ENCODE measurements at places on chromosomes 12 and 14.
A peak's percentile ranks its signal among the peaks of the same experiment; 100 is the strongest.

GRCh38 chr14:74932401-74932901, 9.4 kb upstream of the RPS6KL1 start:
- DNase-seq = no peak

- no peak for DNase-seq
Measured at GRCh38 chr14:64502456-64502855, 1.2 kb downstream of the ZBTB25 start.

- DNase-seq = peak; percentile 93
Measured at GRCh38 chr14:89701211-89702043, 253.1 kb downstream of the EFCAB11 start.

DNA sequence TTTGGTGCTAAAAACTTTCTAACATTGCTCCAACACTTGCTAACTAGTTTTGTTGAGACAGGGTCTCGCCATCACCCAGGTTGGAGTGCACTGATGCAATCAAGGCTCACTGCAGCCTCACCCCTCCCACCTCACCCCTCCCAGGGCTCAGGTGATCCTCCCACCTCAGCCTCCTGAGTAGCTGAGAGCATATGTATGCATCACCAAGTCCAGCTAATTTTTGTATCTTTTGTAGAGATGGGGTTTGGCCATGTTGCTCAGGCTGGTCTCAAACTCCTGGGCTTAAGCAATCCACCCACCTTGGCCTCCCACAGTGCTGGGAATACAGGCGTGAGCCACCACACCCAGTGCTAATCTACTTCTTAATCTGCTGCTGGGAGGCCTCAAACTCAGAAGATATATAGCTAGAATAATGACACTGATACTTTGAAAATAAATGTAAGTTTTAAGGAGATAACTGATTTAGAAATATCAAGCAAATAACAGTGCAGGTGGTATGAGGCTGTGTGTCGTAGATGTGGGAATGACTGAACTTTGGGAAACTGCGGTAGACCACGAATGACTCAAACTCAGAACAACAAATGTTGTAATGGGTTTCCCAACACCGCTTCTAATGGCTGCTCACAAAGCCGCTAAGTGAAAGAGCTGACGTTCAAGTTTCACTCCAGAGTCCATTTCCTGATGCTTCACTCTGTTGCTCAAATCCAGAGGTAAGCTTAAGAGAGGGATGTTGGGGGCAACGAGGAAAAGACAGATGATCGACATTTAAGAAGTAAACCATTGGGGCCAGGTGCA, 10.0 kb downstream of the TMCC3 start:
- no peak for DNase-seq

DNA sequence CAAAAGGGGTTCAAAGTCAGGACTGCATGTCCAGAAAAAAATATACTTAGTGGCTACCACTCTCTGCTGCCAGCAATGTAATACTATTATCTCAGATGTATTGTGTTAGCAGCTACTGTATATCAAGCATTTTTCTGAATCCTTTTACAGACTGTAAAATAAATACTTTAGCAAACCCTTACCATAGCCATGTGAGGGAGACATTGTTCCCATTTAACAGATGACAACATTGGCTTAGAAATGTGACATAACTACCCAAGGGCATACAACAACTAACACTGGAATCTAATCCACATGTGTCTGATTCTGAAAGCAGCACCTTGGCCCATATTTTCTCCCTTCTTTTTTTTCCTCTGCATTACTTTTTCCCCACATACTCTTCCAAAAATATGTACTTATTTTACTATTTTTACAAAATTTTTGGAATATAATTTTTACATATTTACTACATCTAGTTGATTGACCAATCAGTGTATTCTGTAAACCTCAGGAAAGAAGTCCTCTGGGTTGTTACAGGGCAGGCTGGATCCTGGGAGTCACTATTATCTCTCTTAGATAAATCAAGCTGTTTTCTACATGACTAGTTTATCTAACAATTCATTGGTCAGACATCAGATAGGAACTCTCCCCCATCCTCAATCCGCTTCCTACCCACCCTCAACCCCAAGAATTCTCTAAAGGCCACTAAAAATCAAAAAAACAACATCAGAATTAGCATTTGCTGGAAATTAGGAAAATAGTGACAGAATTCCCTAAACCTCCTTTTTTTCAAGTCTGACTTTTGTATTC, 154.1 kb downstream of the BTG1 start:
- no peak for DNase-seq

DNA sequence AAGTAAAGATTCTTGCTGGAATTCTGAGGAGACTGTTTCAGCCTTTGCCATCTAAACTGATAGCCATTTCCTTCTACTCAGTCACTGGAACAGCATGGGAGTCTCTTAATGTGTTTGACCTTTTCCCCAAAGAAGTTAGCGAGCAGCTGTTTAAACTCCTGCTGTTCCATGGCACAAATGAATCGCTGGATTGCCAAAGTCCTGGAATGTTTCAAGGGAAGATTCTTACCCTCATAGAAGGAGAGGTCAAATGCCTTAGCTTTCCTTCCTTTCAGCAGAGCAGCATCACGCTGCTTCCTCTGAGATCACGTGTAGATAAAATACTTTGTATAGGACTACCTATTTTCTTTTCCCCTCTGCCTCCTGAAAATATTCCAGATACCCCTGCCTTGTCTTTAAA, 10.5 kb upstream of the NR2C1 start:
- DNase-seq = peak; percentile 86

GRCh38 chr12:1947081-1947480, 28.6 kb upstream of the CACNA2D4 start:
- DNase-seq = no peak

- DNase-seq = peak; percentile 65
Measured at GRCh38 chr14:67335781-67336180, 23.8 kb downstream of the ATP6V1D start.

DNA sequence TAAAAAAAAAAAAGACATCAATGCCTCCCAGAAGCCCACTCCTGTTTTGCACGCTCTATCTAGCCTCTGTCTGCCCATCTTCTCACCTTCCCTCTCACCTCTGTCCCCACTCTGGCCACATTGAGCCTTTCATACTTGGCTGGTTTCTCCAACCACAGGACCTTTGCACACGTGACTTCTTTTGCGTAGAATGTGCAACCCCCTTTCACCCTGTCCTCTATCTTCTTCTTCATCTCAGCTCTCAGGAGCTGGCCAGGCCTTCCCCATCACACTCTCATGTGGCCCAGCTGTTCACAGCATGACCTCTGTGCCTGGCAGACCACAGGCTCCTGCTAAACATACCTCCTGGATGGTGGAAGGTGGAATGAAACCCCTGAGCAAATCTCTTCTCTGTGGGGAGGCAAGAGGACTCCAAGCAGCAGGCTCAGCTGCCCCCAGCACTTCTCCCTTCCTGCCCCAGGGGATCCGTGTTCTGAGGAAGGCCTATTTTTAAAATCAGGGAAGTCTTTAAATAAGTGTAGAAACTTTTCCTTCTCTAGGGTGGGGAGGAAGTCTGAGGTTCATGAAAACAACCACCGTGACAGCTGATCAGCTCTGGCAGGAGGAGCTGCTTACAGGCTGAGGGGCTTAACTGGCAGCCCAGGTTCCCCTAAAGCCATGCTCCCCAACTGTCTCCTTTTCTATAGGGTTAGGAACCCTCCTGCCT, 11.6 kb downstream of the HVCN1 start:
- DNase-seq = no peak

- no peak for DNase-seq
Measured at GRCh38 chr14:68263563-68264259, 444.1 kb downstream of the RAD51B start.

GRCh38 chr12:112198120-112198733, 72.9 kb downstream of the TRAFD1 start:
- DNase-seq = peak; percentile 85

DNA sequence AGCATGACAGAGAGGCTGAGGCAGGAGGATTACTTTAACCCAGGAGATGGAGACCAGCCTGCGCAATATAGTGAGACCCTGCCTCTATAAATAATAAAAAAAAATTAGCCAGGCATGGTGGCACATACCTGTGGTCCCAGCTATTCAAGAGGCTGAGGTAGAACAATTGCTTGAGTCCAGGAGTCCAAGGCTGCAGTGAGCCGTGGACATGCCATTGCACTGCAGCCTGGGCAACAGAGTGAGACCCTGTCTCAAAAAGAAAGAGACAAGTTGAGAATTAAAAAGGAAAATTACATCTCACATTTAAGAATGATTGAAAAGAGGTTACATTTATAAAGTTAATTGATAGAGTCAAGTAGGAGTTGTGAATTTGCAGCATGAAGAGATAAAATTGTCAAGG, 91.4 kb upstream of the TMPO start:
- DNase-seq = no peak

- DNase-seq = peak; percentile 92
Measured at GRCh38 chr14:84254290-84254689, 1275.7 kb upstream of the FLRT2 start.

GRCh38 chr12:57025196-57025595, 8.9 kb upstream of the TAC3 start:
- DNase-seq = no peak

- DNase-seq = no peak
Measured at GRCh38 chr14:99094901-99095300, 177.1 kb downstream of the BCL11B start.

- no peak for DNase-seq
Measured at GRCh38 chr12:132089407-132089910, 54.7 kb downstream of the DDX51 start.

- DNase-seq = no peak
Measured at GRCh38 chr14:95404583-95404982, 84.9 kb upstream of the CLMN start.

DNA sequence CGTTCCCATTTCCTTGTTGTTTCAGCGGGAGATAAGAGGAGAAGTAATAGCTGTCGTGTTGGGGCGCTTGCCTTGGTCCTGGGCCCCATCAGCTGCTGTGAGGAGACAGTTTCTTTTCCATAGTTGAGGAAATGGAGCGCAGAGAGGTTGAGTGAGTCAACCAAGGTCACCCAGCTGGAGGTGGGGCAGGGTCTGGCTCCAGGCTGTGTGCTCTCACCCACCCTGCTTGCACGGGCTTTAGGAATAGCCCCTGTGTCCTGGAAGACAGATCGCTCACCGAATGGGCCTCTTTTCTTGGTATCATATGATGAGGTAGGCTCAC, 165.7 kb upstream of the RTL1 start:
- DNase-seq = no peak

GRCh38 chr14:62939970-62940369, 105.3 kb downstream of the KCNH5 start:
- no peak for DNase-seq

GRCh38 chr14:103623883-103624482, 5.0 kb upstream of the KLC1 start:
- no peak for DNase-seq

DNA sequence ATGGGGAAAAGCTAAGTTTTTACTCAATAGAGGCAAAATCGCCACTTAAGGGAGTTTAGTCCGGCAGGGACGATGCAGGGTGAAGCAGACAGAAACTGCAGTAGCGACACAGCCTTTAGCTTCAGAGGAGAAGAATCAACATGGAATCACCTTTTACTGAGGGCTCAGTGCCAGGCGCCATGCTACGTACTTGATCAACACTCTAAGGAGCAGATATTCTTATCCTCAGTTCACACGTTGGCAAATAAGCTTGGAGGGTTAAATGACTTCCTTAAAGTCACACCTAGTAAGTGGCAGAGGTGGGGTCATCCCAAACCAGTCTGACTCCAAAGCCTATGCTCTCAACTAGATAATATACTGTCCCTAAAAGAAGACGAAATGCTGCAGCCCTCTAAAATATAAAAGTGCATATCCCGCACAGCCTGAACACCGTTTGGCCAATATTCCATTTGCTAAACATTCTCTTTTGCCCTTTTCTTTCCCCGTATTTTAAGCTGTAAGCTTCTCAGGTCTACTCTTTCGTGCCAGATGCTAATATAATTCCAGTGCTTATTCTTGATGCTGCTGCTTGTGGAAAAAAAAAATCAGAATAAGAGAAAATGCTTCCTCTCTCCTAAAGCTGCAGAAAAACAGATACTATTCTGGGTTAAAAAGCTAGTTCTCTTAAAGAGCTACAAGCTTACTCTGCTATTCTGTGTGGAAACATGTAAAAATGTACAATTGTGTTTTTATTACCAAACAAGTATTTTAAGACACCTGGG, 10.9 kb downstream of the CCDC92 start:
- DNase-seq = no peak

DNA sequence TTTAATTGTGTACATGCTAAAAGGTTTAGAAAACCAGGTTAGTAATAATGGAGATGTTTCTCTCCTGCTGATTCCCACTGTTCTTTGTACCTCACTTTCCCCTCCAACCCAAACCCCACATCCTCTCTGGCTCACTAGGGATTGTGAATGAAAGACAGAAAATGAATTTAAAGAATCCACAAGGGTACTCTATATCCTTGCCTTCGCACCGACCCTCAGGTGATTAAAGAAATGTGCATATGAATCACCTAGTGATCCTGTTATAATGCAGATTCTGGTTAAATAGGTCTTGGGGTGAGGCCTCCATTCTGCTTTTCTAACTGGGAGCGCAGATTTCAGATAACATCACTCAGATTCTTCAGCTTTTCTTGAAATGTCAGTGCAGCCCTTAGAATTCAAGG, 84.3 kb upstream of the OTX2 start:
- no peak for DNase-seq

GRCh38 chr12:9661720-9662119, 7.8 kb upstream of the CLEC2D start:
- no peak for DNase-seq

GRCh38 chr12:78580296-78580695, 284.3 kb upstream of the SYT1 start:
- no peak for DNase-seq

DNA sequence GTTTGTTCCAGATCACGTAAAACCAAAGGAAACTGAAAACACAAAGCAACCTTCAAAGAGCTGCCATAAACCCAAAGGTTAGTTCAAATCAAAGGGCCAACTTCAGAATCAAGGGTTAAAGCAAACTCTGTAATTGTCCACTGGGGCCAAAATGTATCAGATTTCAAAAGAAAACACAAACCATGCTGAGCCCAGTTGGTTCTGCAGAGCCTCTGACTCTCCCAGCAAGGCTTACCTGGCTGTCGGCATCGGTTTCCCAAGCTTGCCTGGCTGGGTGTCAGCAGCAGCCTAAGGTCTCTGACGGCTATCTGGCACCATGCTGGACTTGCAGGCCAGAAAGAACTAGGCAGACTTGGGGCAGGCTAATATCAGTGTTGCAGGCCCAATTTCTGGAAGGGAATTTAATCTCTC, 125.3 kb downstream of the DAD1 start:
- DNase-seq = no peak

DNA sequence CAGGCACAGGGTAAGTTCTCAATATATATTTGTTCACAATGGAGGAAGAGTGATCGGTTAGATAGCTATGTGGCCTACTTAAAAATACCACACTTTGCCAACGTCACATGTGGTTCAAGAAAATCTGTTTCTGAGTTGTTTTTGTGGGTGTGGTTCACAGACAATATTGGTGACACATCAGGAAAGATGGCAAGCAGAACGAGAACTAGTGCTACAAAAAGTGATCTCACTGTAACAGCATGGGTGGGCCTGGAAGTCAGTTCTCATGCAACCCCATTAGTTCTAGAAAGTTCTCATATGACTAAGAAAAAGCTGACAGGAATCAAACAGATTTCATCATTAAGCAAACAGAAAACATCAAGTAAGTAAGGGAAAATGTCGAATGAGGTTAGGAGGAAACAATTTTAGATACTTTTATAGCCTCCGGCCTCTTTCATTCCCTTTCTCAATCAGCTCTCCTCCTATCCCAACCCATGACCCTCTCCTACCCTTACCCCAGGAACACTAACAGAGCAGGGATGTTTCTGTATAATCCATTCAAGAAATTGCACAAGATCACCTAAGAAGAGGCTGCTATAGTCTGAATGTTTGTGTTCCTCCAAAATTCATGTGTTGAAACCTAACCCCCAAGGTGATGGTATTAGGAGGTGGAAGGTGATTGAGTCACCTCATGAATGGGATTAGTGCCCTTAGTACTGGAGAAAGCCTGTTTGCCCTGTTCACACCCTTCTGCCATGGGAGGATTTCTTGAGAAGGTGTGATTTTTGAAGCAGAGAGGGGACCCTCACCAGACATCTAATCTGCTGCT, 15.5 kb upstream of the NTN4 start:
- no peak for DNase-seq
